ENCODE measurements at places on chromosomes 6 and 20. TPM values are rescaled to one million over a fixed set of nuclear protein-coding genes. Genes with fewer than 3 reads are reported as not detected.

Gene KDM1B
- 16.9 TPM for total RNA-seq

Gene PRDM13
- not detected for total RNA-seq

Gene CDK5RAP1
- total RNA-seq = 28.1 TPM

- H3K36me3 ChIP-seq = no peaks in the 10 kb centered on the region
- peaks cover 20% of the 10 kb centered on the region for H3K4me1 ChIP-seq
- H3K4me3 ChIP-seq = no peak overlapping the region
These were observed 230.9 kb upstream of the SULF2 start for GRCh38 chr20:48015943-48016723.

- no peaks in the 10 kb centered on the region for H3K4me1 ChIP-seq
- no peak overlapping the region for H3K4me3 ChIP-seq
- H3K36me3 ChIP-seq = no peaks in the 10 kb centered on the region
These were observed 410.5 kb upstream of the RNF217 start for GRCh38 chr6:124551711-124552233.

DNA sequence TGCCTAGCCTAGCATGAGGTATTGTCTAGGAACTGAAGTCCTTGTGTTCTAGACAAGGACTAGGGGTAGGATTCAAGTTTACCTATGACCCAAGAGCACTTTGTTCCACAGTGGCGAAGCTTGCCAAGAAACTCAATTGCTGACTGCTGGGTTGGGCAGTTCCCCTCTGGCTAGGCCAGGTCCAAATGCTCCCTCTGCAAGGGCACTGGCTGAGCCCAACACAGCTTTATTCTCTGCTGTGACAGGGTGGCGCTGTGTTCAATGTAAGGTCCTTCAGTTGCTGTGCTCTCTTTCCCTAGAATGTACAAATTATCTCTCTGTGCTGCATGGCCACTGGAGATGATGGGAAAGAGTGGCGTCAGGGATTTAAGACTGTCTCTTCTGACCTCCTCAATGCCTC lies 950.8 kb downstream of the HACE1 start:
- H3K4me1 ChIP-seq = no peaks in the 10 kb centered on the region
- no peak for DNase-seq
- no peak overlapping the region for H3K27ac ChIP-seq
- no peak overlapping the region for H3K4me3 ChIP-seq

- H3K27ac ChIP-seq = no peak overlapping the region
- H3K36me3 ChIP-seq = no peaks in the 10 kb centered on the region
- no peak for DNase-seq
- no peaks in the 10 kb centered on the region for H3K27me3 ChIP-seq
- H3K4me3 ChIP-seq = no peak overlapping the region
These were observed 331.5 kb upstream of the MAP3K7 start for GRCh38 chr6:90918361-90918760.

DNA sequence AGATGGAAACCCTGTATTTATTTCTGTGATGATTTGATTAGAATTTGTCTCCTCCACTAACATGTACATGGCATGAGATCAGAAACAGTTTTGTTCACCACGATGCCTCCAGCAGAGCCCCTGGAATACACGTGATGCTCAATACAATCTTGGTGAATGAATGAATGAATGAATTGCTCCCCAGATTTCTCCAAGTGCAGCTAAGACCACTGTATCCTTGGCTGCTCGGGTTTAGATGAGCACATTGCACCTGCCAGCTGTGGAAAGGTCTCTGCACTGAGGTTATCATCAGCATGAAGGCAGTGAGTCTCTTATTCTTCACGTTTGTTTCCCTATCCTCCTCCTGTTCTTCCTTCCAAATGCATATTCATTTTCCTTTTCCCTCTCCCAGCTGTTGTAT lies 17.9 kb downstream of the CASS4 start:
- no peaks in the 10 kb centered on the region for H3K27me3 ChIP-seq
- no peak overlapping the region for H3K4me3 ChIP-seq
- H3K27ac ChIP-seq = peak overlapping the region; percentile 95
- H3K36me3 ChIP-seq = peaks cover 8% of the 10 kb centered on the region
- H3K4me1 ChIP-seq = peaks cover 39% of the 10 kb centered on the region

Measured in IMR-90 (cell line).